ENCODE measurements at places on chromosomes 6 and 20. TPM values are rescaled to one million over a fixed set of nuclear protein-coding genes. Genes with fewer than 3 reads are reported as not detected.

SLC17A9 gene
- polyA plus RNA-seq = 3.1 TPM

MUC21 gene
- 0.07 TPM for polyA plus RNA-seq

OXT gene
- not detected for polyA plus RNA-seq

CTSA gene
- 126 TPM for polyA plus RNA-seq

Data from right cardiac atrium (tissue), 5 donors.